ENCODE measurements at places on chromosomes 7 and 10.

DNA sequence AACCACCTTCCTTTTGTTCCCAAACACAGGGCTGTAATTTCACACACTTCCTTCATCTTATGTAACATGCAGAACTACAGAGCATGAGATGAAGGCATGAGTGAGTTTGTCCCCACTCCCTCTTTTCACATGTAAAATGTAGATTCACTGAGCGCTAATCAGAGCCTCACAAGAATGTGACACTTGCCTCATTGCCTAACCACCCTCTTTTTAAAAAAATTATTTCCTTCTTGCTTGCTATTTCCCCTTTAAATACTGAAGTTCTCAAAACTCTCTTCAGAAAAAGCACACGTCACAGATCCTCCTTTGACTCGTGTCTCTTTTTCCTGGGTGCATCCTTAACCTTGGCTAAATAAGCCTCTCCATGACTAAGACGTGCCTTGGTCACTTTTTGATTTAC lies 121.2 kb upstream of the TARP start:
- no peak for DNase-seq

GRCh38 chr7:39035903-39036302 lies 58.2 kb downstream of the POU6F2 start:
- no peak for DNase-seq

DNA sequence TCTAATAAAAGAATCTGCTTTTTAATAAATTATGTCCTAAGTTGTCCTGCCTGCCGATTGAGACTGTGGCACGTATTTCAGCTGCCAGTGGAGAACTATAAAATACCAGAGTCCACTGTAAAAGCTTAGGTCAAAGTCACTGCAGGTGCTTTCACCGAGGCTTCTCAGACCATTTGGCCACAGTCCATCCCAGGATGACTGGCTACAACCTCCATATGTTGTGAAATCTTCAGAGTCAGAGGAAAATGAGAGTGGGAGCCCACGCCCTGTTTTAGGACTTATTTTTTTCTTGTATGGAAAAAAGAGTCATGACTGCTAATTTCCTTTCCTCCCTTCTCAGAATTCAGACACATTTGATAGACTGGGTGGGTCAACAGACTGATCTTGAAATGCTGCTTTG lies 182.9 kb downstream of the ANK3 start:
- no peak for DNase-seq

- DNase-seq, result no peak
Measured at GRCh38 chr7:117775801-117776200, 97.4 kb downstream of the CTTNBP2 start.

DNA sequence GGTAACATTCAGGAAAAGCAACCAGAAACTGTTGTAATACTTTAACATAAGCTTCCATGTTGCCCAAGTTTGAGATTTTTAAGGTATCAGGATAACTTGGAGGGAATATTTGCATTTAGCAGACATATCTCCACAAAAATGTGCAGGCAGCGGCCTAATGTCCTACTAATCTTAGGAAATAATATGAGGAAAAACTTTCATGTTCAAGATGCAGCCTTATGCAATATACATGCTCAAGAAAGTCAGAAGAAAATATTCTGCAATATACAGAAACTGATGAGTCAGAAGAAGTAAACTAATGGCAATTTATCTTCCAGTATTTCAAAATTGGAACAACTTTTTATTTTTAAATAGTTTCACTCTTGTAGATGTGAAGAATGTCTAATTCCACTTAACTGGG lies 463.2 kb upstream of the C7orf33 start:
- no peak for DNase-seq

- no peak for DNase-seq
Measured at GRCh38 chr10:124629415-124629814, 114.8 kb downstream of the FAM53B start.

DNA sequence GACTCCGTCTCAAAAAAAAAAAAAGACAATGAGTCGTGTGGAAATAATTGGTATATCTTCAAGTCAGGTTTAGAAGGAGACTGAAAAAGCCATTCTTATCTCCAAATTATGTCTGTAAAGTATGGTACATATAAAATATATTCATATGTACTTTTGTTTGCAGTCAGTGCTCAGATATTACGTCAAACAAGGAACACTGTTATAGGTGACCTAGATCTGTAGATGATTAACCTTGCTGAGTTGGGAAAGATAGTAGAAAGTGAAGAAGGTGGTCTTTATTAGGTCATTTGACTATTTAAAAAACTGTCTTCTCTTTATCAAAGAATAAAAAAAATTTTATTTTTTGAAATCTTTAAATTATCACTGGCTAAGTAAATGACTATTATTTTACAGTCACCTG lies 44.9 kb upstream of the CYP26C1 start:
- DNase-seq, result no peak

DNA sequence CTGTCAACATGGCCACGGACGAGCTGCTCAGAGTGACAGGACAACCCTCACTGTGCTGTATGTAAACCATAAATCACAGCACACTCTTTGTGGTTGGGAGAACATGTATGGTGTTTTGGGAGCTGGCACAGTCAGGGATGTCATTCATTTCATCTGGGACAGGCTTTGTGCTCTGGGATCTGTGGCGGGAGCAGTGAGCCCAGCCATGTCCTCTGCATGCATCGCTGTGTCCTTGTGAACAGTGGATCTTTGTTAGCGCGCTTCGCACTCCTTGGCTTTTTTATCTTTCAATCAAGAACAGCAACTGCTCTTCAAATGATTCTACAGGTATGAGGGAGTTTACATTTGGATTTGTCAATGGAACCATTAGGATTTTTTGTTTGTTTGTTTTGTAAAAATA lies 7.1 kb downstream of the CCM2 start:
- no peak for DNase-seq

- peak; percentile 64 for DNase-seq
Measured at GRCh38 chr7:151088856-151089699, 2.8 kb downstream of the AGAP3 start.

DNA sequence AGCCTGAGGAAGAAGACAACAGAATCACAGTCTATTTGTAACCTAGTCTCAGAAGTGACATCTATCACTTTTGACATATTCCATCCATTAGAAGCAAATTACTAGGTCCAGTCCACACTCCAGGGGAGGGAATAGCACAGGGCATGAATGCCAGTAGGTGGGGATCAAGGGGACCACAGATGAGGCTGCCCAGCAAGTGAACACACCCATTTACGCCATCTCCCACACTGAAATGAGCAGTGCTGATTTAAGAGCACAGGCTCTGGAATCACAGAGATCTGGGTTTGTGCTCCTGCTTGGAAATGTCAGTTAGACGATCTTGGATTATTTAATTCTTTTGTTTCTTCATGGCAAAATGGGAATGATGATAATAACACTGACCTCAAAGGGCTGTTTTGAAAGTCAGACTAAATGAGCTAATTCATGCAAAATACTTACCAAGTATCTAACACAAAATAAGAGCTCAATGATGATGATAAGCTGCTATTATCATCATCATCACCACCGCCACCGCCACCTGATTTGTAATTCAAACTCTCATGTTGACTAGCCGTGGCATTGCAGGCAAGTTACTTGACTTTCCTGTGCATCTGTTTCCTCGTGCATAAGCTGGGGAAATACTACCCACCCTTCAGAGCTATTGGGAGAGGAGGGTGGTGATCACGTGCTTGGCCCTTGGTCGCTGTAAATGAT lies 138.9 kb upstream of the KLF14 start:
- no peak for DNase-seq

DNA sequence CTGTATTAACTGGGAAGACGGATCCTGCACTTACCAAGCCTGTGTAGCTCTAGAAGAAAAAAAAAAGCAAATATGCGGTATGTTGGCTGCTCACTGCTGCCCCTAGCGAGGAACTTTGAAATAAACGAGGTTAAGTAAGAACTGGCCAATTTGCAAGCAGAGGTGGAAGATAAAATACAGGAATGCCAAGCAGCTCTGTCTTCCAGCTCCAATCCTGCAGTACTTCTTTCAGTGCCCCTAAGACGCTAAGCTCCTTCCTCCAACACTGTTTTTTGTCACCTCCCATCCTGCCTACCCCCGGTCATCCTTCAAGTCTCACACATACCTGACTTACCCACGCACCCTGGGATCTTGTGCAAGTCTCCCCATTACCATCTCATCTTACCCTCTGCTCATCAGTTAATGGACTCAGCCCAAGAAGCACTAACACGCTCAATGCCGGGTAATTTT lies 809 bp downstream of the C10orf143 start:
- DNase-seq, result peak; percentile 74

GRCh38 chr10:123958241-123958640 lies 66.6 kb upstream of the CPXM2 start:
- no peak for DNase-seq

DNA sequence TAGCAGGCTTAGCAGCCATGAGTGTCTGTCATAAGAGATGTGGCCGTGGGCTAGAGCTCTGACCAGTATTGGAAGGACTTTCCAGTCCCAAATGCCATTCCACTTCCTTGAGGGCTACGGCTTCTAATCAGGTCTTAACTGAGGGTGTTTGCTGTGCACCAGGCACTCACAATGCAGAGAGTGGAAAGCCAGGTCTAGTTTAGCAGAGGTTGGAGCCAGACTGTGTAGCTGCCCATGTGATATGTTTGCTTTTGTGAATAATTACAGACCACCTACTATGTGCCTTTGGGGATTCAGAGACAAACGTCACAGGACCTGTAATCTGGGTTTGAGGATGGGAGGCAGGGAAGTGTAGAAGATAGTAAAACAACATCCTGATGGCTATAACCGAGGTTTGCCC lies 79.8 kb downstream of the WDFY4 start:
- DNase-seq, result no peak

DNA sequence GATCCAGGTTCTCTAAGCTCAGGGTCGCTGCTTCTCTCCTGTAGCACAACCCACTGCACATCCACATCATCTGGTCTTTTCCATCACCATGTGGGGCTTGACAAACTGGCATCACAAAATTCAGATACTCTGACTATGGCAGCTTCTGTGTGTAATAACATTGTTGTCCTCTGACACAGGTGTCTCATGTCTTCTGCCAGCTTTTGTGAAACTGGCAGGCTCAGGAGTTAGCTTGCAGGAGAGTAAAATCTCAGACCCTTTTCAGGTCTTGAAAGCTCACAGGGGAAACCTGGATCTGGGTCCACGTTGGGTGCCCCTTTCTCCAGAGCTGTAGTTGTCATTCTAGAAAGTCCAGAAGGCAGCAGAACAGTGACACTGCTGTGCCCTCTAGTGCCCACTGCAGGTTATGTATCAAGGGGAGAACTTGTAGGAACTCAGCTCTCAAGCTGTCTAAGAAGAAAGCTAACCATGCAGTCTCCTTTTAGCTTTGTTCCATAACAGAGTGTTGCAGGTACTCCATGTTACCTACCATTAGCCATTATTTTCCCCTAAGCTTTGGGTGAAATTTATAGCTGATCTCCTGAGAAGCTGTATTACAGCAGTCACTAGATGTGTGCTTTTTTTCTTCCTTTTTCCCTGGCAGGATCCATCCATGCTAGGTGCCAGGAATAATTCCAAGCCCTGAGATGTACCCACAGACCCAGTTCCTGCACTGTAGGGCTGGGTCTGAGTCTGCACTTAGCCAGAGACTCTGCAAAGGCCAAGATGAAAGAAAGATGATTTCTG lies 102.7 kb downstream of the ZNF248 start:
- DNase-seq, result no peak

Measured in AG08395 (cell line).